Aorta (tissue), 5 donors: ENCODE measurements at places on chromosomes 7 and 10. TPM values are rescaled to one million over a fixed set of nuclear protein-coding genes. Genes with fewer than 3 reads are reported as not detected.
A peak's percentile ranks its signal among the peaks of the same experiment; 100 is the strongest.

DNA sequence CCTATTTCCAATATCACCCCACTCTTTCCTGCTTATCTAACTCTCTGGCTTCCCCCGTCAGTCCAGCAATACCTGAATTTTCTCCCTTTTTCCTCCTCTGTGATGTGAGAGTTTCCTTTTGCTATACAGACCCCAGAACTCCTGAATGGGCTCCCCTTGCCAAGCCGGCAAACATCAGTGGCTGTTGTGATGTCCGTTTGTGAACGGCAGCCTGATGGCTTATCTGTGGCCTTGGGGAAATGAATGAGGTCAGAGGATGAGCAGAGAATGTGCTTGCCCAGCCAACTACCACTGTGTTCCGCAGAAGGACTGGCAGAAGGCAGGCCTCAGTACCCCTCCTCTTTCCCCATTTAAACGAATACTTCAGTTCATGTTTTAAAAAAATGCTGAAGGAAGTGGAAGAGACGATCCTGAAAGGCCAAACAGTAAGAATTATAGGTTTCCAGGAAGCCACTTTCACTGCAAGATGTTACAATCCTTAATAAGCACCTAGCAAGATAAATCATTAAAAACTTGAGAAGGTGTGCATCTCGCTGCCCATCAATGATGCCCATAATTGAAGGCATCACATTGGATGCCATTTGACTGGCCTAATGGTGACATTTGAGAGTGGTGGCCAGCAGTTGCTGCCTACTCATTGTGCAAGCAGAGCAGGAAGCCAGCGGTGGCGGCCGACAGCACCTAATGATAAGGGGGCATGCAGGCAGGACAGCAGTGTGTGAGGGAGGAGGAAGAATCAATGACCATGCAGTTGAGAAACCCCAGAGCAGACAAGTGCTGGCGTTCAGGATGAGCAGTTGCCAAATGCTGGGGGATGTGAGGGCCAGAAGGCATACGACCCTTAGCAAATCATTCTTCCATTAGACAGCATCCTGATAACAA is 31.5 kb downstream of the SLC18A2 start:
- no peaks in the 10 kb centered on the region for H3K27me3 ChIP-seq
- H3K36me3 ChIP-seq, result no peaks in the 10 kb centered on the region
- no peak overlapping the region for H3K4me3 ChIP-seq
- DNase-seq, result no peak
- H3K27ac ChIP-seq, result no peak overlapping the region

- H3K27me3 ChIP-seq, result no peaks in the 10 kb centered on the region
- no peak overlapping the region for H3K4me3 ChIP-seq
- no peaks in the 10 kb centered on the region for H3K36me3 ChIP-seq
- DNase-seq, result no peak
Observed at GRCh38 chr10:24440817-24441797, 232.2 kb downstream of the KIAA1217 start.

DNA sequence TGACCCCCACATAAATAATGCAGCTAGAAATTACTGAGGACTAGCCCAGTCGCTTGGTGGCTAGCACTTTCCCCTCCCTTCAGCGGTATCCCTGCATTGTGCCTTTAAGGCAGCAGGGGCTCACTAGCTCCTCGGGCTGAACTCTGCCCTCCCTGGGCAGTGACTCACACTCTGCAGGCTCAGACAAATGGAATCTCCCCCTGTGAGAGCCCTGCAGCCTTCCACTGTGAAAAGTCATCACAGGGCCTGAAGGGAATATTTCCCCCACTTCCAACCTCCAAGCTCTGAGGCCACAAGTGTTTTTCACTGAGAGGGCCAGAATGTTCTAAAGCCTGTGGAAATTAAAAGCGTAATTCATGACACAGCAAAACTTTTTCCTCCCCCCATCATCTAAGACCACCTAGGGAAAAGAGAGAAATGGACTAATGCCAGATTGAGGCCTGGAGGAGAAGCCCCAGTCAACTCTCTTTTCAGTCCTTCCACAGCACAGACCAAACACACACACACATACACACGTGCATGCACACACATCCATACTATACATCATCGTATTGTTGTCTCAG is 93.6 kb upstream of the COL1A2 start:
- no peaks in the 10 kb centered on the region for H3K27me3 ChIP-seq
- H3K4me3 ChIP-seq, result no peak overlapping the region
- H3K4me1 ChIP-seq, result peaks cover 19% of the 10 kb centered on the region
- peak overlapping the region; percentile 87 for H3K27ac ChIP-seq
- peak; percentile 93 for DNase-seq

The PIK3CG gene
- total RNA-seq, result 5.9 TPM

- H3K36me3 ChIP-seq, result no peaks in the 10 kb centered on the region
- no peak overlapping the region for H3K4me3 ChIP-seq
- H3K4me1 ChIP-seq, result no peaks in the 10 kb centered on the region
- H3K27me3 ChIP-seq, result no peaks in the 10 kb centered on the region
- H3K27ac ChIP-seq, result no peak overlapping the region
Observed at GRCh38 chr7:101436857-101437576, 74.3 kb downstream of the COL26A1 start.

The GJD4 gene
- total RNA-seq, result not detected
